ENCODE measurements at places on chromosomes 5 and 9.

GRCh38 chr5:40124367-40124766 is 555.3 kb upstream of the PTGER4 start:
- DNase-seq: no peak

DNA sequence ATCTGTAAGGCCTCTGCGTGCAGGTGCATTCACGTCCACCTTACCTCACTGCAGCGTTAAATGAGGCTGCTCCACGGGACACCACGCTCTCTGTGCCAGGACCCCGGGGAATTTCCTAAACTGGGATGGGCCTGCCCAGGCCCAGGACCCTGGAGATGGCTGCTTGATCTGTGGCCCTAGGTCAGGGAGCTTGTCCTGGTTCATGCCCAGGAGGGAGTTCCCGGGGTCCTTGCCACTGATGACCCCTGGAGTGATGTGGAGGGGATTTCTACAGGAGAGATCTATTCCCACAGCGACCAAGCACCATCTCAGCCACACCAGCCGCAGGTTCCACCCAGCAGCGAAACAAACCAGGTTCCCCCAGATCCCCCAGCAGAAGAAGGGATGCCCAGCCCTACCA is 3.5 kb downstream of the OR2V1 start:
- no peak for DNase-seq

GRCh38 chr9:137986268-137987099 is 108.9 kb downstream of the CACNA1B start:
- DNase-seq: no peak

- peak; percentile 88 for DNase-seq
These were observed 684 bp upstream of the JMY start for GRCh38 chr5:79235261-79235633.

GRCh38 chr5:71899865-71900342 is 180.8 kb downstream of the CARTPT start:
- no peak for DNase-seq

GRCh38 chr5:14767735-14768507 is 103.4 kb downstream of the OTULIN start:
- no peak for DNase-seq

DNA sequence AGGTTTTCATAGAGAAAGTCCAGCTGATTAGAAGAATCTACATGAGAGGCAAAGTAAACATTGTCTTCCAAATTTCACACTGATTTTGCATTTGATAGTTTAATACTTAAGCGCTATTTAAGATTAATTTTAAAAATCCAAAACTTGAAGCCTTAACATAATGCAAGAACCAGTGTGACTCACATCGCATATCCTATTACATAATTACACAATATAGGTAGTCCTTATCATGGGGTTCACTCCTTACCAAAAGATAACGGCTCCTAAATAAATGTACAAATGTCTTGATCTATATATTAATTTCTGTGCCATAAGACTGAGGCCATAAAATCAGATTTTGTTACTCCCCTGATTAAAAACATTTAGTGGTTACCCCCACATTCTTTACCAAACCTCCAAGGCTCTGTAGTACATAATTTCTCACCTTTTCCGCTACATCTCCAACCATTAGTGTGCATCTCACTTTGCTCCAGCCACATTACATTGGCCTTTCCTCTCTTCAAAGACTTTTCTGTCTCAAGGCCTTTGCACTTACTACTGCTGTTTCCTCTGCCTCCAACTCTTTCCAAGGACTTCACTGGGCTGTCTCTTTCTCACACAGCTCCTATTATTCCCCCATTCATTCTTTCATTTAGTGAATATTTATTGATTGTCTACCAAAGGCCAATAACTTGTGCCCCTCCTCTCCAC is 1.0 kb downstream of the RIOK2 start:
- DNase-seq: no peak

DNA sequence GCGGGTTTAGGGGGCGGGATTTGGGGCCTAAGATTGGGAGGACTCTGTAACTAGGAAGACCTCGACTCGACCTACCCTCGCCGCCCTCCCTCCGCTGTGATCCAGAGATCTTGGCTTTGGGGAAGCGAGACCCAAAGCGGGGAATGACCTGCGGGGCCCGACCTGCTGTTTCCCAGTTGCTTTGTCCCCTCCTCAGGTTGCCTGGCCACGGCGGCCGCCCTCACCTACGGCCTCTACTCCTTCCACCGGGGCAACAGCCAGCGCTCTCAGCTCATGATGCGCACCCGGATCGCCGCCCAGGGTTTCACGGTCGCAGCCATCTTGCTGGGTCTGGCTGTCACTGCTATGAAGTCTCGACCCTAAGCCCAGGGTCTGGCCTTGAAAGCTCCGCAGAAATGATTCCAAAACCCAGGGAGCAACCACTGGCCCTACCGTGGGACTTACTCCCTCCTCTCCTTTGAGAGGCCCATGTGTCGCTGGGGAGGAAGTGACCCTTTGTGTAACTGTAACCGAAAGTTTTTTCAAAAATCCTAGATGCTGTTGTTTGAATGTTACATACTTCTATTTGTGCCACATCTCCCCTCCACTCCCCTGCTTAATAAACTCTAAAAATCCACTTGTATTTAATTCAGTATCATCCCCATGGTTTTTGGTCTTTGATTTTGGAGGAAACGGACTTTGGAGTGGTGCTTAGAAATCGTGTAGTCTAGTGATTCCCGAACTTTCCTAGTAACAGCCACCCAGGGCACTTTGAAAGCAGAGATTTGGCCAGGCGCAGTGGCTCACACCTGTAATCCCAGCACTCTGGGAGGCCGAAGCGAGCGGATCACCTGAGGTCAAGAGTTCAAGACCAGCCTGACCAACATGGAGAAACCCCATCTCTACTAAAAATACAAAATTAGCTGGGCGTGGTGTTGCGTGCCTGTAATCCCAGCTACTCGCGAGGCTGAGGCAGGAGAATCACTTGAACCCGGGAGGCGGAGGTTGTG is 878 bp downstream of the HIGD2A start:
- DNase-seq: no peak

- DNase-seq: no peak
These were observed 209.4 kb upstream of the TLE4 start for GRCh38 chr9:79362100-79363081.

- no peak for DNase-seq
These were observed 6.3 kb upstream of the KCNIP1 start for GRCh38 chr5:170497311-170498038.

- no peak for DNase-seq
These were observed 72.5 kb upstream of the RXRA start for GRCh38 chr9:134253606-134254205.

- DNase-seq: no peak
These were observed 1.2 kb upstream of the SMARCA2 start for GRCh38 chr9:2013743-2014475.

- peak; percentile 3 for DNase-seq
These were observed 41.6 kb downstream of the KIAA1191 start for GRCh38 chr5:176319827-176320554.

DNA sequence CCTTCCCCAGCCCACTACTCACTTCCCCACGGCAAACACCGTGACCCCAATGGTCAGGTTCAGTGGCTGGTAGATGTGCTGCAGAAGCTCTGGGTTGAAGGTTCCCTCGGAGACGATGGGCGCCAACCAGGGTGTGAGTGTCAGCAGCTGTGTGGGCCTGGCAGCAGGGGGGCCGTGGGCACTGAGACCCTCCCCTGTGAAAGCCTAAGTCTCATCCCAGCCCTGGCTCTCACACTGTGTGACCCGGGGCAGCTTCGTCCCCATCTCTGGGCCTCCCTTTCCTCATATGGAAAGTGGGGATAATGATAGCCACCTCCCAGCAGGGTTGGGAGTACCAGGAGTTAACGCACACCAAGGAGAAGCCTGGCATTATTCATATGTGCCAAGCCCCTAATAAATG is 8.6 kb downstream of the GBGT1 start:
- DNase-seq: no peak

GRCh38 chr9:133843751-133844397 is 105.7 kb upstream of the SARDH start:
- DNase-seq: no peak

GRCh38 chr9:106829666-106830408 is 33.1 kb upstream of the ZNF462 start:
- DNase-seq: peak; percentile 43

- no peak for DNase-seq
These were observed 13.6 kb downstream of the NAIF1 start for GRCh38 chr9:128053560-128053959.

DNA sequence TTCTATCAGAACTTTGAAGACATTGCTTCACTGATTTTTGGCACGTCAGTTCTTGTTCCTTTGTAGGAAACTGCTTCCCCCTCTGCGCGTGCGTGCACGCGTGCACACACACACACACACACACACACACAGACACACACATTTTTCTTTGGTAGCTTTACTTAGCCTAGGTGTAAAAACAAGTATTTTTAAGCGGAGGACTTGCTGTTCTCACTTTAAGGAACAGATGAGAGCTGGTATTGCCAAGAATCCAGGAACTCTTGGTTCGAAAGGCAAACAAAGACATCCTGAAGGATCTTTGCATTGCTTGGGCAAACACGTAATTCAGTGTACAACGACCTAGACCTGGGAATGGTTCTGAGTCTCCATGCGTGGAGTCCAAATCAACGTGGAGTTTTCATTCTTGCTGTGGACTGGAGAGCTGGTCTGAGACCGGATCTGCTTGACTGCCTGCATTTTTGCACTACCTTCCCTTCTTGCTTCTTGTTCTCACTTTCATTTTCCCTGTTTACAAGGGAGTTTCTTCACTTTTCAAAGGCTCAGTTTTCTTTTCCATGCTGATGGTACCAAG is 8.2 kb downstream of the TMEM268 start:
- no peak for DNase-seq

- no peak for DNase-seq
These were observed 629.6 kb upstream of the DMAC1 start for GRCh38 chr9:8429157-8429556.

GRCh38 chr9:102113191-102113590 is 374.7 kb upstream of the GRIN3A start:
- DNase-seq: no peak

GRCh38 chr5:36237751-36238150 is 4.0 kb downstream of the NADK2 start:
- no peak for DNase-seq

DNA sequence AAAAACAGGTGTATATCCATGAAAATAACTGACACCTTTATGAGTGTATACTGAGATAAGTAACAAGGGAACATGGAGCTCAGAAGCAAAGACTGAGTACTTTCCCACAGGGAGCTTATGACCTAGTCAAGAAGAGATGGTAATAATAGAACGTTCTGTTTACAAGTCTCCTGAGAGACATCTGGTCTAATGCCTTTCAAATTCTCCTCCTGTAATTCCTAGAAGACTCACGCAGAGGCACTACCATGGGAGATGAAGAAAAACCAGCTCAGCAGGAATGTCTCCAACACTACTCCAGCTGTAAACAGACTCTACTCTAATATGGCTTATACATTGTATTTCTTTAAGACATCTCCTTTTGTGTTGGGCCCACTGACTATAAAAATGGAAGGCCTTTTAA is 503.6 kb upstream of the TUSC1 start:
- DNase-seq: no peak

DNA sequence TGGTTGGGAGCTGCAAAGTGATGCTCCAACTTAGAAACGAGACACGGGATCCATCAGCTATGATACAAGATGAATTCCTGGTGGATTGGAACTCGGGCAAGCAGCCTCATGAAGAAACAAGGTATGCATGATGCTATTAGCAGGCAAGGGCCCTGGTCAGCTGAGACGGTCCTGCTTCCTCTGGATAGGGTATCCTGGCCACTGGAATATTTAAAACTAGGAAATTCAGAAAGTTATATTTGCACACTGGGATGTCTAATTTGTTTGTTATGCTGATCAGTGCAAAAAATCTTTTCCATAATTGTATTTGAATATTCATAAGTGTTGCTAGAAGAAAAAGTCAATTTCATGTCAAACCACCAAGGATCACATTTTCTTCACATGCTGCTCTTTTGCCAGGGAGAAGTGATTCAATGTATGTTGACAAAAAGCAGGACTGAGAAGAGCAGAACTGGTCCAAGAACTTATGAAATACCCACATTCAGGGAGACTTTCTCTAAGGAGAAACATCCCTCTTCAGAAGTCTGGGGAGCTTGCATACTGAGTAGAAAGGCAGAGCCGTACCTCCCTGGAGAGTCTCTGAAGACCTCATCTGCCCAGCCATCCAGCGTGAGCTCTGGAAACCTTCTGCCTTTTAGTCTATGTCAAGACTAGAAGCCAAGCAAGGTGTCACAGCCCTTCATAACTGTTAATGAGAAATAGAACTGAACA is 6.7 kb upstream of the NXNL2 start:
- DNase-seq: no peak

- DNase-seq: no peak
These were observed 46.7 kb downstream of the UHRF2 start for GRCh38 chr9:6459718-6460117.

Measured in fibroblast of the conjunctiva (primary cell).